ENCODE measurements at places on chromosomes 16 and 17. TPM values are rescaled to one million over a fixed set of nuclear protein-coding genes. Genes with fewer than 3 reads are reported as not detected.

The MT1F gene
- 1.8 TPM for total RNA-seq

The KRT17 gene
- not detected for total RNA-seq

The PRSS27 gene
- total RNA-seq: 3.9 TPM

The ITGAD gene
- total RNA-seq: not detected

The TMEM235 gene
- total RNA-seq: not detected

The ALOX12B gene
- not detected for total RNA-seq

The BICDL2 gene
- not detected for total RNA-seq

The MILR1 gene
- total RNA-seq: 3.7 TPM

The SMPD3 gene
- 69.0 TPM for total RNA-seq

The FNDC8 gene
- total RNA-seq: not detected

The FBXW10 gene
- 0.23 TPM for total RNA-seq

The PLEKHH3 gene
- total RNA-seq: 3.7 TPM

The SLC47A1 gene
- total RNA-seq: 0.92 TPM

The STH gene
- 6.0 TPM for total RNA-seq

The SEC14L5 gene
- 1.6 TPM for total RNA-seq

The GJD3 gene
- total RNA-seq: not detected

The C16orf96 gene
- total RNA-seq: 0.46 TPM

The RNU2-1 gene
- total RNA-seq: not detected

The KRTAP3-2 gene
- total RNA-seq: not detected

The KRTAP16-1 gene
- total RNA-seq: not detected

The NXPH3 gene
- 10.8 TPM for total RNA-seq

The WFIKKN2 gene
- total RNA-seq: 14.3 TPM

The RAB26 gene
- total RNA-seq: 8.1 TPM

Measured in diencephalon (tissue), 1 donor.